Upper lobe of right lung (tissue), 1 donor: ENCODE measurements at places on chromosomes 7 and 10.

GRCh38 chr10:88493691-88494483, 89.2 kb downstream of the RNLS start:
- DNase-seq: no peak

GRCh38 chr10:98154076-98154475, 19.6 kb downstream of the R3HCC1L start:
- no peak for DNase-seq

DNA sequence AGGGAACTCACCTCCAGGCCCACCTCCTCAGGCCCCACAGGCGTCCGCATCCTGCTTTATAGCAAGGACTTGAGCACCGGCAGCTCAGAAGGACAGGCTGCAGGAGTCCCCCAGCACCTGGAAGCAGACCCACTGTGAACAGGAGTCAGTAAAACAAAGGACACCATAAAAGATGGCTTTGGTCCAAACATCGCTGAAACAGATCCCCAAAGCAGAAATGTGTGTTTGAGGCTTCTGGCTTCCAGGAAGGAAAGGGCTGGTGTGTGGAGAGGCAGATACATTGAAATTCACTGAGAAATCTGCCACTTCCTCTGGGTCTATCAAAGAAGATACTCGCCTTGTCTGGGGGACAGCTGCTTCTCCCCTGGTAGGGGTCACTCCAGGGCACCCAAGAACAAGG, 286.2 kb downstream of the PLXNA4 start:
- no peak for DNase-seq

DNA sequence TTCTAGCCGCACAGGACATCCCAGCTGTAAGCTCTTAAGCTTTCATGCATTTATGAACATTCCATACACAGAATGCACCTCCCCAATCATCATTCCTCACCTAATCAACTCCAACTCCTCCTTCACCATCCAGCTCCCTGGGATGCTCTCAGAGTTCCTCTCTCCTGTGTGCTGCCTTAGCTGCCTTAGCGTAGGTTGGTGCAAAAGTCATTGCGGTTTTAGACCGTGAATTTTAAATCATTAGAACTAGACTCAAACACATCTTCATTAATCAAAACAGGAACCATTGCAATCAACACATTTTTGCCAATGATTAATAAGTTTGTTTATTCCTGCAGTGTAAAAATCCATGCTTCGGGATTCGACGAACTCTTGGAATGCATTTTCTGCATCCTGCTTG, 159.9 kb upstream of the CDCA7L start:
- no peak for DNase-seq

DNA sequence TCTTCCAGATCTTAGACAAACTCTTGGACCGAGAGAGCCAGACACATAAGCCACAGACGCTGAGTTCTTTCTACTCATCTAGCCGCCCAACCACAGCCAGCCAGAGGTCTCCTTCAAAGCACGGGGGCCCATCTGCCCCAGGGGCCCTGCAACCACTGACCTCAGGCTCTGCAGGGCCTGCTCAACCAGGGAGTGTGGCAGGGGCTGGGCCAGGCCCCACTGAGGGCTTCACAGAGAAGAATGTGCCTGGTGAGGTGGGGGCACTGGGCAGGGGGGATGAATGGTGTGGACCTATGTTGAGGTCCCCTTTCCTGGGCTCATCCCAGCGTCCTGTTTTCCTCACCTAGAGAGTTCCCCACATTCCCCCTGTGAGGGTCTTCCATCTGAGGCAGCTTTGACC, 11.4 kb downstream of the ZSWIM8 start:
- peak; percentile 37 for DNase-seq

DNA sequence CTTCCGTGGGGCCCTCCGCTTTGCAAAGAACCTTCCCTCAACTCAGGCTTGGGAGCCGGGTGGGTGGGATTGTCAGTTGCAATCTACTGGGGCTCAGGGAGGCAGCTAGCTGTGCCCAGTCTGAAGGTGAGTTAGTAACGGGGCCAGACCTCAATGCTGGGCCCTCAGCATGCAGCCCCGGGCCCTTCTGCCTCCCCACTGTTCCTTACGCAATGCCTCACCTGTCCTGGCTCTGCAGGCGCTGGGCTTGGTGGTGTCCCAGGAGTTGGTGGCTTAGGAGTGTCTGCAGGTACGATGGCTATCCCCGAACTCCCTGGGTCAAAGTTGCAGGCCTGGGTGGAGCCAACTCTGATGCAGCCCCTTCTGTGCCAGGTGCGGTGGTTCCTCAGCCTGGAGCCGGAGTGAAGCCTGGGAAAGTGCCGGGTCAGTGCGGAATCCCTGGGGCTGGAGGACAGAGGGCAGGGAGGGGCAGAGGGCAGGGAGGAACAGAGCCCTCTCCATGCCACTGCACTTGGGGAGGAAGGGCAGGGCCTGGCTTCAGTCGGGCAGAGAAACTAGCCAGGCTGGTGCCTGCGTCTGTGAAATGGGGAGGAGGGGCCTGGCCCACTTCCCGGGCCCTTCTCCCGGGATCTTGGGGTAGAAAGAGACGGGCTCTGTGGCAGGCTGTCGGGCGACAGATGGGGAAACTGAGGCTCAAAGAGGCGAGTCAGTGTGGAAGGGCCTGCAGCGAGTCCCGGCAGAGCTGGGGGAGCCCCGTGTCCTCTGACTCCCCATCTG, 15.0 kb downstream of the ELN start:
- DNase-seq: no peak

- no peak for DNase-seq
These were observed 26.6 kb downstream of the HGF start for GRCh38 chr7:81743201-81743600.

DNA sequence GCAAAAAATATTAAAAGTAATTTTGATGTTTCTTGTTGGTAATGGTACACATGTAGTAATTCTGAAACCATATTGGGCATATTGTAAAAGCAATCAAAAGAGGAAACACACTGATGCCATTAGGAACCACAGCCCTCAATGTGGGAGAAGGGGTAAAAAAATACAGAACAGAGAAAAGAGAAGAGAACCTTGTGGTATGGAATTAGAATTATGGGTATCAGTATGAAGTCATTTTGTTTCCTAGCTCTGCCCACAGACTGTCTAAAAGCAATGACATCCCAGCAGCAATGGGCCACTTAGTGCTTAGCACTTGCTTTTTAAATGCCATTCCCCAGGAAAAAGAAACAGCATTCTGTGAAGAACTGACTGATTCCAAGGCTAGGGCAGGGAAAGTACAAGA, 61.5 kb downstream of the CPVL start:
- no peak for DNase-seq

DNA sequence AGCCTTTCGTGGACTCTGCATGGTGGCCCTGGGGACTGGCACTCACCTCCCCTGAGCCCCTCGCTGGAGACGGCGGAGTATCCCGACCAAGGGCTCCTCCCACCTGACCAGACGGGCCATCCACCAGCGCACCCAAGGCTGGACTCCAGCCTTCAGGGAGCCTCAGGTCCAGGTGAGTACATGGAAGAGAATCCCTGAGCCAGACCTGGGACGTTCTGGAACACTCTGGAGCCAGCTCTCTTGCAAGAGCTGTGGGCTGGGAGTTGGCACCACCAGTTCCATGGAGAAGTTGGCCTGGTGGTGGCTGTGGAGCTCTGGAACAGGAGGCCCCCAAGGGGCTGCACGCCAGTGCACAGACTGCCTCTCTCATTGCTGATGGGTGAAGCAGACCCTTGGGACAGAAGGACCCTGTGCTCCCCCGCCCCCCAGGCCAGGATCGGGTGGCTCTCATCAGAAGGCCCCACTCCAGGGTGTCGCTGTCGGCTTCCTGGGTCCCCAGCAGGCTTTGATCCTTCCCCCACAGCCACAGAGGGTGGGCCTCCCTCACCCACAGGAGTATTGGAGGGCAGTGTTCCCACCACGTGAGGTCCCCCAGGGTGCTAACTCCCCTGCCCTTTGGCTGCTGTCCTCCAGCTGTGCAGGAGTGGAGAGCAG, 189.9 kb downstream of the EBF3 start:
- peak; percentile 57 for DNase-seq

DNA sequence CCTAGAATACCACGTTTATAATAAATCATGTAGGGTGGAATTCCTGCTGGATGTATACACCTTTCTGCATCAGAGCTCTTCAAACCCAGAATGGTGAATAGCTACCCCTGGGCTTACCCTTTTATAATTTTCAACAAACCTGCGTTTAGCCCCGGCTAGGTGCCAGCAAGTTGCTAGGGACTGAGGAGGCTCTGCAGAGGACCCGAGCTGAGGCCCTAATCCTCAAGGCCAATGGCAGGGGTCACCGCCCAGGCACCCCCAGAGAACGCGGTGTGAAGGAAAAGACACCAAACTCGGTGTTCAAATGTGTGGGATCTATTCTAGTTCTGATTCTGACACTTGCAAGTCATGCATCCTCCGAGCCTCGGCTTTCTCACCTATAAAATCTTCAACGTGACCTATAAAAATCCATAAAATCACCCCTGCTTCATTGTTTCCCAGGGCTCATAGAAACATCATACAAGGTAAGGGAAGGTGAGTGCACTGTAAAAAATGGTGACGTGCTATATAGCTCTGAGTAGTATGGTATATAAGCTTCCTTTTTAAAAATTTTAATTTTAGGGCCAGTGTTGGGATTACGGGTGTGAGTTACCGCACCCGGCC, 2.5 kb upstream of the ANXA11 start:
- DNase-seq: no peak

DNA sequence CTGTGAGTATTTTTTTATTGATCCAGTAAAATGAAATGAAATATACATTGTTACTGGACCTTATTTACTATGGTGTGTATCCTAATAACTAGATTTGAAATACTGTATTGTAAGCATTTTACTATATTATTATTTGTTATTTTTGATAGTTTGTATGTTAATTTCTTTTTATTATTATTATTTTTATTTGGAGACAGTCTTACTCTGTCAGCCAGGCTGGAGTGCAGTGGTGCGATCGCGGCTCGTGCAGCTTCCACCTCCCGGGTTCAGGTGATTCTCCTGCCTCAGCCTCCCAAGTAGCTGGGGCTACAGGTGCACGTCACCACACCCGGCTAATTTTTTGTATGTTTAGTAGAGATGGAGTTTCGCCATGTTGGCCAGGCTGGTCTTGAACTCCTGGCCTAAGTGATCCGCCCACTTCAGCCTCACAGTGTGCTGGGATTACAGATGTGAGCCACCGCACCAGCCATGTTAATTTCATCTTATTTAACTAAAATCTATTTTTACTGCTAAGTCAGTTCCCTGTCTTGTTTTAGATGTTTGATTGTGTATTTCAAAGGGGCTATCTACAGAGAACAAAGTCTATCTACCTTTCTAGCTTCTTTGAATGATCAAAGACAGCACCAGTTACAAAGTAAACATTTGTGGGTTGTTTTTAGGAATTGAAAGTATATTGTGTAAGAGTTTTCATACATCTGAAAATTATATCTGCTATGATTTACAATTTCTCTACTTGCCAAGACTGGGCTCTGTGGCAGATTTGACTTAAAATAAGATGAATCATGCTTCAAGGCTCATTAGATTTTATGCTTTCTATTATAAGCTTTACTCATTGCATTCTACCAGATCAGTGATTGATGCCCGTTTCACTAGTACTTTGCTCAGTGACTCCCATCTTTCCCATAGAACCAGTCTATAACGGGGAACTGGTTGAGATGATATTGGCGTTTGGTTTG, 41.6 kb downstream of the CDC123 start:
- DNase-seq: no peak

DNA sequence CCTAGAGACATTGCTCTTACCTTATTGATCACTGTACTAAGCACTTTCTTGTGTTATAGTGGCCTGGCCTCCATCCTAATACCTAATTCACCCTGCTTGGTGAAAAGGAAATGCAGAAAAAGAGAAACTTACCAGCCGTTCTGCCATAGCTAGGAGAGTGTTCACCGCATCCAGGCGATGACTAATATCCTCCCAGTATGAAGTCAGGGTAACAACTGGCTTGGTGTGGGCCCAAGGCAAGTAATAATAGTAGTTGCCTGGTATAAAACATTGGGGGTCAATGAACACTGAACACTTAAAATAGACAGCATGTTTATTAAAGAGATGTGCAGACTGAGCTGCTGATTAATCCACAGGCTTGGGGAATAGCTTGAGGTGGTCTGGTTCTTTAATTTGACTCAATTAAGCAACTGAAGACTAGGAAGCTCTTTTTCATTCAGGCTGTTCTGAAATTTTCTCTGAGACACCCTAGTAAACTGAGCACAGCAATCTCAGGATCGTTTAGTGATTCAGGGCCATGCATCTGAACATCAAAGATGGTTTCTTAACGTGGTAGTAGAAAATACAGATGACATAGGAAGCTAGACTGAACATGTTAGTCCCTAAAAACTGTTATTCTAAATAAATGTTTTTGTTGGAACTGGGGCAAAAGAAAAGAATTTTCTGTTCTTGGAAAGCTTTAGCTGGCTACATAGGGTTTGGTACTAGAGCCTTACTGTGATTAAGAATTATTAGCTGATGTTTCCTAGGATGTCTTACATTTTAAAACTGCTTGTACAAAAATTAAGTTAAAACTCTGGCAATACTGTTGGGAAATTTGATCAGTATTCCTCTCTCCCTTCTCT, 102.2 kb downstream of the MYOF start:
- DNase-seq: no peak

DNA sequence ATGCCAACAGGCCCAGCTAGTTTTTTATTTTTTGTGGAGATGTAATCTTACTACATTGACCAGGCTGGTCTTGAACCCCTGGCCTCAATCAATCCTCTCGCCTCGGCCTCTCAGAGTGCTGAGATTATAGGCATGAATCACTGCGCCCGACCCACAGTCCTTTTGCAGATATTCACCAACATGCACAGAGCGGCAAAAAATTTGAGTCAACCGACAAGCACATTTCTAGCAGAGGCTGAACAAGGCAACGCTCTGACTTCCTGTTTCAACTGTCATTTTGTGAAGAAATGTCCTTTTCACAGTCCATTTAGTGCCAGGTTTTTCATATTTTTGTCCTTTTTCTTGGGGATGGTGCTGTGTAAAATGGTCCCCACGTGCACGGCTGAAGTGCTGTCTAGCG, 71.1 kb upstream of the KAT6B start:
- DNase-seq: no peak

DNA sequence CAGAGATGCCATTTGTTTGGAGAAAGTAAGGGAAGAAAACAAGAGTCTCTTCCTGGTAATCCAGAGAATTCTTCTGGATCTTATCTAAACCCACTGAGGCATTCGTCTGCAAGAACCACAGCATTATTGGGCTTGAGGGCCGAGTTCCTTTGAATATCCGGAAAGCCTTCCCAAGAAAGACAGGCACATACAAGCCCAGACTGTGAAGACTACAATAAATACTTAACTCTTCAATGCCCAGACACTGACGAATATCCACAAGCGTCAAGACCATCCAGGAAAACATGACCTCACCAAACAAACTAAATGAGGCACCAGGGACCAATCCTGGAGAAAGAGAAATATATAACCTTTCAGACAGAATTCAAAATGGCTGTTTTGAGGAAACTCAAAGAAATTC, 99.0 kb downstream of the RNF32 start:
- no peak for DNase-seq

- DNase-seq: no peak
These were observed 24.4 kb upstream of the CDC14C start for GRCh38 chr7:48899932-48900331.

DNA sequence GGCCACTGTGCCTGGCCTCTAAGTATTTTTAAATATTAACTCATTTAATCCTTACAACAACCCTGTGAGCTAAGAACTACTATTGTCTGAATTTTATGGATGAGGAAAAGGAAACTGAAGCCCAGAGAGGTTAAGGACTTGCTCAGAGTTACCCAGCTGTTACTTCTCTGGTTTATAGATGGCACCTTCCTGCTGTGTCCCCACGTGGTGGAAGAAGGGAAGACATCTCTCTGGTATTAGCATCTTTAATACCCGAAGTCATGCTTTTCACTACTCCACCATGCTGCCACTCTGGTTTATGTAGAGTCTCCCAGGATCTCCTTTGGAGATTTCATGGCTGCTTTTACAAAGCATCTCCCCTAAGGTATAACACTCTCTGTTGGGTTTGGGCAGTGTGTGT, 105.5 kb upstream of the MKLN1 start:
- DNase-seq: no peak
